ENCODE measurements at places on chromosomes 7 and 10.

- no peak for DNase-seq
Observed at GRCh38 chr7:3201937-3202710, 98.9 kb upstream of the SDK1 start.

DNA sequence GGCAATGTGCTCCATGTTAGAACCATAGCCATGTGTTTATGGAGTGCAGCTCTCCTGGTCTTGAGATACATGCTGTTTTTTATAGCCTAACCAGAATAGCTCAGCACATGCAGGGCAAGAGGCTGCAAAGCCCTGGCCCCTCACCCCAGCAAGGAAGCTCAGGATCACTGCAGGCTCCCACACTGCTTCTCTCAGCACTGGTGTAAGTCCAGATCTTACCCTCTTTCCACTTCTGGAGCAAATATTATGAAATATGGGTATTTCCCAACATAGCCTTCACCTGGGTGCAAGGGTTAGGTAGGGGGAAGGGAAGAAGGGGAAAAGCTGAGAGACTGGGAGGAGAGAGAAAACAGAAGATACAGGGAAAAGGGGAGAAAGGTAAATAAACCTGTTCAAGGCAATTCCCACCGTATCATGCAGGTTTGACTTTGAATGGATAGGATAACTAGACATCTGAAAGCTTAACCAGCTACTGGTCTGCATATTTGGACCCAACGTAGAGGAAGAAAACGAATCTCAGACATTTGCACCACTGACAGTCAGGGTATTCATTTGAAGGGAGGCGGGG, 19.7 kb downstream of the SKIDA1 start:
- DNase-seq = no peak

DNA sequence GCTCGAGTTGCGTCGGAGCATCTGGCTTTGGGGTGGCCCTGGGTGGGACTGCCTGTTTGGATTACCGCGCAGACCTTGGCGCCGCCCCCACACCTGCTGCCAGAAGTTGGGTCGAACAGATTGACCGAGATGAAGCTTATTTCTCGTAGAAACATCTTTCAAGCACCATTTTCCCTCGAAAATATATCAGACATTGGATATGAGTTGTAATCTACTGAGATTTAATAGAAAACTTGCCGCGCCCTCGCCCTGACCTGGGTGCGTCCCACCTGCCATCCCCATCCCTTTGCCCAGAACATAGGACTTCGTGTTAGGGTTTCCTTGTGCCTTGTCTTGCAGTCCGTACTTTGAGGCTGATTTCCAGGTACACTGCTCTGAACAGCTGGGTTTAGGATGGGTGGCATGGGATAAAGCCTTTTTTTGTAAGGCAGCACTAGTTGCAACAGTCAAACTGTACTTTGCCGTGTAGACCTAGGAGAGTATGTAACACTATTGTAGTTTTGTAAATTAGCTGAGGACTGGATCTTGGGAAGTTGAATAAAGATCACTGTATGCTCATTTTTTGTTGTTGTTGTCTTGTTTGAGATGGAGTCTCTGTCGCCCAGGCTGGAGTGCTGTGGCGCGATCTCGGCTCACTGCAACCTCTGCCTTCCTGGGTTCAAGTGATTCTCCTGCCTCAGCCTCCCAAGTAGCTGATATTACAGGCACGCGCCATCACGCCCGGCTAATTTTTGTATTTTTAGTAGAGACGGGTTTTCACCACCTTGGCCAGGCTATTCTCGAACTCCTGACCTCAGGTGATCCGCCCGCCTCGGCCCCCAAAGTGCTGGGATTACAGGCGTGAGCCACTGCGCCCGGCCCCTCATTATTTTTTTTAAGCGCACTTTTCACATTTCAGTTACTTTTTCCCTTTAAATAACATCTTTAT, 978 bp downstream of the OGDH start:
- no peak for DNase-seq

GRCh38 chr10:2392145-2392812, 655.0 kb upstream of the ADARB2 start:
- DNase-seq = no peak

DNA sequence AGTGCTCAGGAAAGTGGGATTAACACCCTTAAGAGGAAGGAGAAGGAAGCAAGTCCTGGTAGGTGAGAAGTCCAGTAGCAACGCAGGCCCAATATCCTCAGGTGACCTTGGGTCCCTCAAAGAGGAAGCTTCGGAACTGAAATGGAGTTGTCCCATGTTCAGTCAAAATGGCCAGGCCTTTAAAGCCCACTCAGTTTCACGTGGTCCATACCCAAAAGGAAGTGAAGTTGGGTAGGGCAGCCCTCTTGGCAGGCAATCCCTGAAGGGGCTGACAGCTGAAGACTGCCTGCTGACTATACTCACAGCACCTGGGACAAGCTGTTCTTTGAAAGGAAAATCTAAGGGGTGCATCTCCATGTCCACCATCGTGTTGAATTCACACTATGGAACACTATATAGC, 3.0 kb downstream of the GSAP start:
- no peak for DNase-seq
